CD8-positive, alpha-beta memory T cell (primary cell): ENCODE measurements at places on chromosomes 13 and 19.

DNA sequence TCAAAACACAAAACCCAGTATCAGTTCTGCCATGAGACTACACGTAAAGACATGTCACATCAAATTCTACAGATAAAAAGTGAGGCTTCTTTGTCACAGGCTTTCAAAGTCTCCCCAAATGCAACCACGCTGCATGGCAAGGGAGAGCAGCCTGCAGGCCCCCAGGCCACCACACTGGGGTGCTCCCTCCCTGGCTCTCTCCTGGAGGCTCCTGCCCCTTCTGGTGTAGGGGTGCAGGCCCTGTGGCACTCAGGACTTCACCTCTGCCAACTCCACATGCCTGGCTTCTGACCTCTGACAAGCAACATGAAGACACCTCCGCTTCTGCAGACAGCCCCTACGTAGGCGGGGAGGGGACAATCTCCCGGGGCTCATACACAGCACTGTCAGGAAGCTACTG is 14.3 kb downstream of the AKAP8 start:
- H3K36me3 ChIP-seq = peaks cover 54% of the 10 kb centered on the region
- H3K4me1 ChIP-seq = no peaks in the 10 kb centered on the region
- no peak for DNase-seq
- H3K4me3 ChIP-seq = no peak overlapping the region

DNA sequence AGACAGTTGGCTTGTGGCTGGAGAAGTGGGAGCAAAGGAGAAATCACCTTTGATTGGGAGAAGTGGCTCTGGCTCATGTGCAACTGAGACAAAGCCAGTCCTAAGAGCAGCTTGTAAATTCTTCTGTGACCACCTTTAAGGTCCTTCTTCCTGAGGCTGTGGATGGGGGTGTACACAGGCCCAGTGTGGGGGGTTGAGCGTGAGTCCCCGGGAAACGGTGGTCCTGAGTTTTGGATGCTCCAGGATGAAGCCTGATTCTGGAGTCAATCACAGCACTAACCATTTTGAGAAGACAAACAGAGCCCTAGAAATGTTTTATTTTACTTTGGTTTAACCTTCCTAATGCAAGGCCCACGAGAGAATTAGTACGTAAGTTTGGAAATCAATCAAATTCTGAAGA is 3.9 kb upstream of the CEBPA start:
- H3K4me3 ChIP-seq = no peak overlapping the region
- DNase-seq = no peak
- no peak overlapping the region for H3K27ac ChIP-seq
- no peaks in the 10 kb centered on the region for H3K4me1 ChIP-seq
- H3K36me3 ChIP-seq = no peaks in the 10 kb centered on the region

DNA sequence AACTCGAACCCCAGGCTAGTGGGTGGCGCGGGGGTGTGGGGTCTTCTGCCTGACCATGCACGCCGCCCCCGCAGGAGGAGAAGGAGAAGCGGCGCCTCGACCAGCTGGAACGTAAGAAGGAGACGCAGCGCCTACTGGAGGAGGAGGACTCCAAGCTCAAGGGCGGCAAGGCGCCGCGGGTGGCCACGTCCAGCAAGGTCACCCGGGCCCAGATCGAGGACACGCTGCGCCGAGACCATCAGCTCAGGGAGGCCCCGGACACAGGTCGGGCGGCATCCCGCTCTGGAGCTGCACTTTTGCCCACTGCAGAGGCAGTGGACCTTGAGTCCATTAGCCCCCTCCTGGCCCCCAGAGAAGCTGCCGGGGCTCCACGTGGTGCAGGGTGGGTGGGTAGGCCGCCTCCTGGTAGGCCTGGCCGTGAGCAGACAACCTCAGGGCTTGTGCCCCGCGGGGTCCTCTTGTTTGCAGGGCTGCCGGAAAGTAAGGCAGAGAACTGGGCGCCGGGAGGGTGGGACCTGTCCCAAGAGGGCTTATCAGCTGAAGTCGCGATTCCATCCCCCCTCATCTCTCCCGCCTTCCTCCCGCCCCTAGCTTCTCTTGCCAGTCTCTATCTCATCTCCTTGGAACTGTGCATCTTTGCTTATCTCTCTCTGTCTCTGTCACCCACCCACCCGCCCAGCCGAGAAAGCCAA is 9.9 kb downstream of the CCDC124 start:
- H3K27ac ChIP-seq = peak overlapping the region; percentile 43
- no peaks in the 10 kb centered on the region for H3K36me3 ChIP-seq
- H3K4me3 ChIP-seq = no peak overlapping the region
- no peaks in the 10 kb centered on the region for H3K27me3 ChIP-seq
- H3K4me1 ChIP-seq = peaks cover 7% of the 10 kb centered on the region

DNA sequence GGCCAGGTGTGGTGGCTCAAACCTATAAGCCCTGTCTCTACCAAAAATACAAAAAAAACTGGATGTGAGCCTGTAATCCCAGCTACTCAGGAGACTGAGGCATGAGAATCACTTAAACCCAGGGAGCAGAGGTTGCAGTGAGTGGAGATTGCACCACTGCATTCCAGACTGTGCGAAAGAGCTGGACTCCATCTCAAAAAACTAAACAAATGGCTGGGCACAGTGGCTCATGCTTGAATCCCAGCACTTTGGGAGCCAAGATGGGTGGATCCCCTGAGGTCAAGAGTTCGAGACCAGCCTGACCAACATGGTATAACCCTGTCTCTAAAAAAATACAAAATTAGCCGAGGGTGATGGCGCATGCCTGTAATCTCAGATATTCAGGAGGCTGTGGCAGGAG is 34.9 kb upstream of the ZNF83 start:
- H3K27me3 ChIP-seq = no peaks in the 10 kb centered on the region
- H3K36me3 ChIP-seq = peaks cover 5% of the 10 kb centered on the region
- no peak overlapping the region for H3K4me3 ChIP-seq
- H3K4me1 ChIP-seq = peaks cover 14% of the 10 kb centered on the region
- DNase-seq = no peak

GRCh38 chr19:15911599-15912235 is 13.8 kb upstream of the CYP4F2 start:
- no peak overlapping the region for H3K27ac ChIP-seq
- H3K4me1 ChIP-seq = no peaks in the 10 kb centered on the region
- no peak overlapping the region for H3K4me3 ChIP-seq
- no peaks in the 10 kb centered on the region for H3K36me3 ChIP-seq

- H3K4me1 ChIP-seq = peaks cover 17% of the 10 kb centered on the region
- H3K27me3 ChIP-seq = peaks cover 47% of the 10 kb centered on the region
- no peak for DNase-seq
- H3K27ac ChIP-seq = no peak overlapping the region
Measured at GRCh38 chr13:52849291-52850071, 1.0 kb upstream of the PCDH8 start.

DNA sequence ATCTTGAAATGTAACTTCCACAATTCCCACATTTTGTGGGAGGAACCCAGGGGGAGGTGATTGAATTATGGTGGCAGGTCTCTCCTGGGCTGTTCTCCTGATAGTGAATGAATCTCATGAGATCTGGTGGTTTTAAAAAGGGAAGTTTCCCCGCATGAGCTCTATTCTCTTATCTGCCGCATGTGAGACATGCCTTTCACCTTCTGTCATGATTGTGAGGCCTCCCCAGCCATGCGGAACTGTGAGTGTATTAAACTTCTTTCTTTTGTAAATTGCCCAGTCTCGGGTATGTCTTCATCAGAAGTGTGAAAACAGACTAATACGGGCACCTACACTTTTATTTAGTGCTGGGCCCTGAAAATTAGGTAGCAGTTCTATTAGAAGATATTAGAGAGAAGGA is 45.8 kb downstream of the TNFSF13B start:
- H3K4me1 ChIP-seq = no peaks in the 10 kb centered on the region
- no peak overlapping the region for H3K4me3 ChIP-seq
- no peaks in the 10 kb centered on the region for H3K27me3 ChIP-seq
- H3K27ac ChIP-seq = no peak overlapping the region
- no peaks in the 10 kb centered on the region for H3K36me3 ChIP-seq

GRCh38 chr13:27168906-27169657 is 2.5 kb downstream of the USP12 start:
- H3K27ac ChIP-seq = no peak overlapping the region
- H3K4me1 ChIP-seq = peaks cover 45% of the 10 kb centered on the region
- no peaks in the 10 kb centered on the region for H3K36me3 ChIP-seq
- no peaks in the 10 kb centered on the region for H3K27me3 ChIP-seq

- no peak overlapping the region for H3K27ac ChIP-seq
- H3K4me1 ChIP-seq = no peaks in the 10 kb centered on the region
- H3K4me3 ChIP-seq = no peak overlapping the region
- H3K36me3 ChIP-seq = no peaks in the 10 kb centered on the region
Measured at GRCh38 chr13:52925775-52926285, 77.4 kb upstream of the PCDH8 start.
